ENCODE measurements at places on chromosomes 12 and 14.

GRCh38 chr12:28425526-28425925 lies 235.3 kb downstream of the CCDC91 start:
- no peak for DNase-seq

DNA sequence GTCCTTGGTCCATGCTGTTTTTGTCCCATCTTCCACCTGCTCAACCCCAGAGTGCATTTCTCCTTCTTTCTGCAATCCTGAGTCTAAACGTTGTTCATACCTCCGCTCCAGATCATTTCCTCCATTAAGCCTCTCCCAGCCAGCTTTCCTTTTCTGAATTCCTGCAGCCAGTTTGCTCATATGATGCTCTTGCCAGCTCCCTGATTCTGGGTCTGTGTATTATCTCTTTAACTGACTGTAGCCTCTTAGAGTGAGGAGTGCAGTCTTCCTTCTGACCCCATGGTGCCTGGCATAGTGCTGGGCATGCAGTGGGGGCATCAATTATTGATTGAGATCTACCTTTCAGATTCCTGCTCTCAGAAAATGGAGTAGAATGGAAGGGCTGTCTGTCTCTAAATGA lies 11.5 kb upstream of the TBPL2 start:
- no peak for DNase-seq

DNA sequence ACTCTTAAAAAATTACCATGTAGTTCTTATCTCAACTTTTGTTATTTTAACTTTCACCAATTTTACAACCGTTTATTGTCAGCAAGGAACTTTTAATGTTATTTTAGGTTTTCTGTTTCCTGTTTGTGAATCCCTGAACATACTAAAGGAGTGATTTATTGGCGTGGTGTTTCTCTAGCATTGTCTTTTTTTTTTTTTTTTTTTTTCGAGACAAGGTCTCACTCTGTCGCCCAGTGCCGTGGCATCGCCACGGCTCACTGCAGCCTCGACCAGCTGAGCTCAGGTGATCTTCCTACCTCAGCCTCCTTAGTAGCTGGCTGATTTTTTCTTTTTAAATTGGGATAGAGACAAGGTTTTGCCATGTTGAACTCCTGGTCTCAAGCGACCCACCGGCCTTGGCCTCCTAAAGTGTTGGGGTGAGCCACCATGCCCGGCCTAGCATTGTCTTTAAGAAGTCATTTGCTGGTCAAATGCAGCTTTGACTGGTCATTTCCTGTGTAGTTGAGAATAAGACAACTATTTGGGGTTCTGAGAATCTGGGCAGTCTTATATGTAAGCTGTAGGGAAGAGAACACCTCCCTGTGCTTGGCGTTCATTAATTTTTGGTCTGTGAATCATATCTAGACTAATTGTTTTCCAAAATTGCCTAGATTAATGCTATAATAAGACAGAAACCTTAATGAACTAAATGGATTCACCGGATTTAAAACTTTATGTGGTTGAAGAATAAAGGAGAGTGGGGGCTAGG lies 2.1 kb downstream of the WASHC4 start:
- DNase-seq: no peak

- DNase-seq: no peak
Measured at GRCh38 chr12:57340104-57340503, 89.1 kb upstream of the STAC3 start.

DNA sequence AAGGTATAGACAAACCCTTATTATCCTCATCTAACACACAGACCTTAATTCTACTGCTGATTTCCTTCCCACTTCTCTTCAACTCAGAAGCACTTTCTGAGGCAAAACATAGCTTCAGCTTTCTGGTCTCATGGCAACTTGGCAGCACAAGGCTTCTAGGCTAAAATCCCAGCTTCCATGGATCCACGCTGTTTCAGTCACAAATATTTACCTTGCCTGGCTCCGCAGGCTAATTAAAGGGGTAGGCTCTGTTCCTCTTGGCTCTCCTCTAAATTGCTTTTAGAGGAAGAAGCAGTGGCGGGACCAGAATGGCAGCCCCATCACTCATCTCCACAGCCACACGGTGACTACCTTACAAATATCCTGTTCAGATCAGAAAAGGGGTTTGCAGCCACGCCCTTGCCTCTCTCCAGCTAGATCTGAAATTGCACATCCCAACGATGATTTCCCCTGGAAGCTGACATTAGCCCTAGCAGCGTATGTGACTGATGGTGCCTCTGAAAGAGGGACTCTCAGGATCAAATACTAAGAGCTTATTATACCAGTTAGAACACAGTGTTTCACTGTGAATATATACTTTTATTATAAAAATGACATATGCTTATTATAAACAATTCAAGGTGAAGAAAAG lies 221.5 kb upstream of the NUDT4 start:
- no peak for DNase-seq

- no peak for DNase-seq
Measured at GRCh38 chr12:84919271-84919670, 6.7 kb upstream of the SLC6A15 start.

DNA sequence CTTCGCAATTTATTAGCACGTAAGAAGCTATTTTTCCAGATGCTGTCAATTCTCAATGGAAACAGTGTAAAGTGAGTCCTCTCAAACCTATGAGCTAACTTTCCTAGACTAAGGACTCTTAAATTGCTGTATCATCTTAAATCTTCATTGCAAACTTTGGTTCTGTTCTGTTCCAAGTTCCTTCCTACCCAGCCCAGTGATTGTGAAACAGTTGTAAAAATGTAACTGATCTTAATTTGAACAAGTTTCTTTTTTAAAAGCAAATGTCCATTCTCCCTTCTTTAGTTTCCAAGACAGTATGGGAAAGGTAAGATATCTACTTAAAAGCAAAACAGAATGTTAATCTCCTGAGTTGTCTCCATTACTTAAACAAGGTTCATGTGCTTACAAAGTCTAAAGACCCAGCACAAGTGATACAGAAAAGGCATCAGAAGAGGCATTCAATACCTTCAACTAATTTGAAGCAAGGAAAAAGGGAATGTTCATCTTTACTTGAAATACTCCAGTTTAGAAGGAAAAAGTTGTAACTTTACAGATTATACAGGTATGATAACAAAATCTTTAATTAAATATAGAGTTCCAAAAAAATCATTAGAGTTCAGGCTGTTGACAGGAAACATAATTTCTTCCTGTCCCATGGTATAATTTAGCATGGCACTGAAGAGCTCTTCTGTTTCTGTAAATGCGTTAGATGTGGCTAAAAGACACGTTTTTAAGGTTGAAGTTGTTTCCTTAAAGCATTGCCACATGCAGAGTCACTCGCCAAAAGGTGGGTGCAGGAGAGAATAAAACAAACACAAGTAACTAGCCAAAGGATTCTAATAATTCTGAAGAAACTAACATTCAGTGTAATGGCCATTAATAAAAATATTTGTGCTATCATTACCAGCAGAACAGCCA lies 101.5 kb upstream of the USP15 start:
- DNase-seq: no peak

GRCh38 chr12:113161415-113162016 lies 12.0 kb downstream of the CFAP73 start:
- no peak for DNase-seq

DNA sequence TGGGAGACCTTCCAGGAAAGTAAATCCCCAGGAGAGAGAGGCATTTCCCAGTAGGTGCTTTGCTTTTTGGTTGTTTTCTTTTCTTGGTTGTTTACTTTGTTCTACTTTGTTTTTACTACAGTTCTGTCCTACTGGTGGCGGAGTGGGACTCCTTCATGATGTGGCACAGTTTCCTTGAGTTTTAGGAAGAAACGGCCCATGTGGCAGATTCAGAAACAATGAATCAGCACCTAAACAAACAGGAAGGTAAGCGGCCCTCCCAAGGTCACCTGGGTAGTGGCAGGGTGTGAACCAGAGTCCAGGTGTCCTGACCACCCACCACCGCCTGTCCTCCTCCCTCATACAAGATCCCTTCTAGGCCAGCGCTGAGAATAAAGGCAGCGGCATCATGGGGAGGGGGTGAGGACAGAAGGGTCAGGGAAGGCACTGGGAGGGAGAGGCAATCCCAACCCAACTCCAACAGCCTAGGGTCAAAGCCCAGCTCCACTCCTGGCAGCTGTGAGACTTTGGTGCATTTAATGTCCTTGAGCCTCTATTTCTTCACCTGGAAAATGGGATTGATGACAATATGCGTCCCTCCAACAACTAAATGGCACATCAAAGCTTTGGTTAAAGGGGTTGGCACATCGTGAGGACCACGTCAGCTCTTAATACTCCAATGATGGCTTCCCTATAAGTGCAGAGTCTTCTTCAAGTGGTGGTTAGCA lies 111.5 kb upstream of the BCL2L14 start:
- no peak for DNase-seq

DNA sequence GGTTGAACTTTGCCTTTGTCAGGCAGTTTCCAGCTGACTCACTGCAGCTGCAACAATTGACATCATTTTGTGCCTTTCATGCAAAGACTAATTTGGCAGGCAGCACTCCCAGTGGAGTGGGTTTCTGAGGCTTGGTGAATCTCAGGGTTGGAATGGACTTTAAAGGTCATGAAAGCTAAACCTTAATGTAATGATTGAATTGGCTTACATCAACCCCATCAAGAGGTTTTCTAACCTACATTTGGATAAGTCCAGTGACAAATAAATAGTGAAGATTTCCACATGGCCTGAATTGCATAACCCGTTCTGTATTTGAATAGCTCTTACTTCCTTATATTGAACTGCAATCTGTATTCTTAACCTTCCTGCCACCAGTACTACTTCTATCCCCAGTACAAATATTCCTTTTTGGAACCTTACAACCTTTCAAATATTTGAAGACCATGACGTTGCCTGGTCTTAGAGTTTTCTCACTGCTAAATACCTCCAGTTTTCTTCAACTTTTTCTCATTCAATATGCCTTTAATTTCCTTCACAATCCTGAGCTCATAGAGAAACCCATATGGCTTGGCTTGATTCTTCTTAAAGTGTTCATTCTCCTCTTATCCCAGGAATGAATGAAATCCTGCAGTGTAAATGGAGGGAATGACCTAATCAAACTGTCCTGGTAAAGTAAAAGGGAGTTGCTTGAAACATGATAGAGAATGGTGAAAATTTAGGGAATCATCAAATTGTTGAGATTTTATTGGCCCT lies 168.1 kb upstream of the NOVA1 start:
- DNase-seq: peak; percentile 18

DNA sequence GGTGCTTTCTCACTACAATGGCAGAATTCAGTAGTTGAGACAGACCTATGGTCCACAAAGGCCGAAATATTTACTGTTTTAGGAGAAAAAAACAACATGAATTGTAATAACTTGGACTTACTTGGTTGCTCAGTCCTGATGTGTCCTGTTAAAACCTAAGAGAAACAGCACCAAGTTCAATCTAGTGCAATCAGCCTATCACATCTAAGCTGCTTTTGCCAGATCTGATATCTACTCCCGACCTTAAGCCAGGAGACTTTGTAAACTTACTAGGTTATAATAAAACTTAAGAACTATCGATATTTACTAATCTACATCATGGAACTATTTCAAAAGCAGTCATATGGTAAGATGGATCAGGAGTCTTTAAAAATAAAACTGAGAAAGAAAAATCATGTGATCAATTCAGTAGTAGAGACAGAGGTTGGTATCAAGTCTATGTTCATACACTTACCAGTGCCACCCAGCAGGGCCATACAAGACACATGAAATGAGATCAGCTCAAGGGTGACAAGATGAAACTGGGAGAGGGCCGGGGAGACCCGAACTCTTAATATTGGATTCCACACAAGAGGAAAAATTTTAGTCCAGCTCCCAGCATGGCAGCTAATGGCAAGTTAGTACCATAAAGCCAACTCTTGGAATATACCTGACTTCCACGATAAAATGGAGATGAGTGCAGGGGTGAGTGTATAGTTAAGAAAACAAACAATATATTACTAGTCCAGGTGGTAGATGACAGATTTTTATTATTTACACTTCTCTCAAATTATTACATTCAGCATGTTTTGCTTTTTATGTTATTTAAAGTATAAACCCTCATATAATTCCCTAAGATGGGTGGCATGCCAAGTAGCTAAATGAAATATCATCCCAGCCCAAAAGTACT lies 27.5 kb downstream of the NUDT4 start:
- DNase-seq: no peak

GRCh38 chr14:94025720-94026119 lies 420 bp upstream of the OTUB2 start:
- no peak for DNase-seq

GRCh38 chr12:114275932-114276785 lies 129.8 kb downstream of the TBX5 start:
- no peak for DNase-seq

DNA sequence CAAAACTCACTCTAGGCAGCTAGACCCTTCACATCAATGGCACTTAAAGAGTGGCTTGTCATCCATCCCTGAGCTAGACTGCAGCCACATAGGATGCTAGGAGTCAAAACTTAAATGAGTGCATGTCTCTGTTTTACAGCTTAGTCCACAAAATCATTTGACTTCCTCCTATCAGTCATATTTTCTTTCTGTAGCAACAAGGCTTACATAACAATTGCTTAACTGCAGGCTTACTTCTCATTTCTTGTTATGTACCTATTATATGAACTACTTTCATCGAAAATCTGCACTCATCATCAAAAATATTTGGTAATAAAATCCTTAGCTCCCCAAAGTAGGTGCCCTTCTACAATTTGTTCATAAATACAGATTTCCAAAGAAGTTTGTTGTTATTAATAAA lies 30.1 kb downstream of the CLEC1A start:
- DNase-seq: no peak

DNA sequence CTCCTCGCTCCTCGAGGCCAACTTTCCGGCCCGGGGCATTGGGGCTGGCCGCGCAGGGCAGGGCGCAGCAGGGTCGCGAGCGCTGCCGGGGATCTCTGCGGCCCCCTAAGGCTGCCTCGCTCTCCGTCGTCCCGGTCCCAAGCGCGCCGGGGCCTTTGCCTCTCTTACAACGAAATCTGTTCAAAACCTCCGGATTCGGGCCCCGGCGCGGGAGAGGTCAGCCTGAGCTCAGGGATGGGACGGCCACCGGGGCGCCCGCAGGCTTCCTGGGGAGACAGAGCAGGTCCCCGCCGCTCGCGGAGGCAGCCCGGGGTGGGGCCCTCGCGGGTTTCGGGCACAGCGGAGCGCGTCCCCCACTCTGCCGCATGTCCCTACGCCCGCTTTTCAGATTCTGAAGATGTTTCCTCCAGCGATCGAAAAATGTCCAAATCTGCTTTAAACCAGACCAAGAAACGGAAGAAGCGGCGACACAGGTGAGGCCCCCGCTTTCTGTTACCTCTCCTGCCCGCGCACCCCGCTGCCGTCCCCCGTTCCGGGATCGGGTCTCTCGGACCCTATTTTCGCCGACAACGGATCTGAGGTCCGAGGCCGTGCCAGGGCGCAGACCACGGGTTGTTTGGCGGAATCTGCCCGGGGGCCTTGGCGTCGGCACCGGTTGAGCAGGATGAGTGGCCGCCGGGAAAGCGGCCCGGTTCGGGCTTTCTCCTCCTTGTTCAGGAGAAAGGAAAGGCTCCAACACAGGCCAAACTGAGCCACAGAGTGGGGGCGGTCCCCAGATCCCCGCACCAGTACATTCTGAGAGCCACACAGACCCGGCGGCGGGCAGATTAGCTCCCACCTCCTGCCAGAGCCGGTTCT lies 1.8 kb downstream of the VSX2 start:
- no peak for DNase-seq

DNA sequence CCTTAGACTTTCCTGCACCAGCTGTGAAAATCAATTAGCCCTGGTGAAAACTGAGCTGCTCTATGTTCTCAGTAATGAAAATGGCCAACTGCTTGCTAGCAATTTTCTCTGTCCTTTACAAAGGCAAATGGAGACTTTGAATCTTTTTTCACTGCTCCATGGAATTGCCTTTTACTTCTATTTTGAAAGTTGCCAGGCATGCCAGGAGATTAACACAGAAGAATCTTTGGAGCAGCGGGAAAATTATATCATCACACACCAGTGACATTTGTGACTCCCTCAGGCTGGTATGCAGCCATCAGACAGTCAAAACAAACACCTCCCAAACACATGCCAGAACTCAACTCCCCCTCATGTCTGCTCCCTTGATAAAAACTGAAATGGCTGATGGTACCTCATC lies 872.0 kb upstream of the FLRT2 start:
- no peak for DNase-seq
